Karpas-422 (cell line): ENCODE measurements at places on chromosomes 5 and 9.

DNA sequence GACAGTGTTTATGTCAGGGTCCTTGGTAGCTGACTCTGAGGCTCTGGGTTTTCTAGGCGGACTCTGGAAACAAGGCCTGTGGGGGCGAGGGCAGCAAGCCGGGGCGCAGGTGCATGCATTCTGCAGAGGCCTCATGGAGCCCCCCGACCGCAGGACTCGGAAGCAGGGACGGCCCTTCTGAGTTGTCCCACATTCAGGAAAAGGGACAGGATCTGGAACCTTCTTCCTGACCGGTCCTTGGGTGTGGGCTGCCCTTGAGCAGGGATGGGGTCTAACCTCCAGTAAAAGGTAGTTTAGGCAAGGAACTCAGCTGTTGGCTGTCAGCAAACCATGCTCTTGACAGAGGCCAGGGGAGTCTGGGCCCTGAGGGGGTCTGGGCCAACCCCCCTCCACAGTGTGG, 7.4 kb upstream of the COL5A1 start:
- DNase-seq, result no peak

DNA sequence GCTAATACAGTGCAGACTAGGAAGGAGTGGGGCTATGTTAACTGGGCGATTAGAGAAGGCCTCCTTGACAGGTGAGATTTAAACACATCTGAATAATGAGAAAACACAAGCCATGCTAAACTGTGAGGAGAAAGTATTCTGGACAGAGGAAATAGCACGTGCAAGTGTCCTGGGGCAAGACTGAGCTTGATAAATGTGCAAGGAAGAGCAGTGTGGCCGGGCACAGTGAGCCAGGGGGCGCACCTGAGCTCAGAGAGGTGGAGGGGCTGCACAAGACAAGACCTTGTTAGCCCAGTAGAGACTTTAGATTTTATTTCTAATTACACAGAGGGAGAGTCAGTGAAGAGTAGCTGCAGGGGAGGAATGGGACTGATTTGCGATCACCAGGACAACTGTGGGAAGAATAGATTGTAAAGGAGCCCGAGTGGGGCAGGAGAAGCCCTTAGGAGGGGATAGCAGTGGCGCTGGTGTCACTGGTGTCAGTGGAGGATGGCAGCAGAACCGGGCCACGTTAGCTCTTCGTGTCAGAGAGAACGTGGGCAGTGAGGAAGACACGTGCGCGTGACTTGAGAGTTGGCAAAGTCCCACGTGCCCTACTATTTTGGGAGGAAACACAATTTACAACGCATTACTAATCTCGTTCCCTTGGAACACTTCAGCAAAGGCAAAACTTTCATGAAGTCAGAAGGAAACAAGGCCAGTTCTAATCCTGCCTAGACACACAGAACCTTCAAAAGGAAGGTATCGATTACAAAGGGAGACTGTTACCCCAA, 17.9 kb upstream of the C5orf47 start:
- peak; percentile 58 for DNase-seq

DNA sequence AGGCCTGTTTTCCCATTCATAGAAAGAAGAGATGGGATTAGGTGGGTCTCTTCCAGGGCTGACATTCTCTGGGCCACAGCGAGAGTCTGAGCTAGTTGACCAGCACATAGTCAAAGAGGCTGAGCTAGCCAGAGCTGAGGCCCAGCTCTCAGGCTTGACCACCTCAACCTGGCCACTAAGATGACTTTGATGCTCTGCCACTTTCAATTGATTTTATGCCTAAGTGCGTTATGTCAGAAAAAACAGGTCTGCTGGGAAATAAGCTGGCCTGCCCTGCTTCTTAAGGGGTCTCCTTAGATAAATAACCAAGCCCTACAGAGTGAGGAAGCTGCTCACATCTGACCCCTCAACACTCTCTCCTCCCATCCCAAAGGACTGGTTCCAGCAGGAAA, 20.0 kb upstream of the RAB14 start:
- no peak for DNase-seq

- no peak for DNase-seq
Observed at GRCh38 chr5:52734557-52734956, 53.2 kb upstream of the ITGA1 start.

GRCh38 chr9:108812396-108813025, 43.3 kb downstream of the ACTL7B start:
- no peak for DNase-seq

GRCh38 chr9:69554945-69555344, 117.2 kb downstream of the APBA1 start:
- DNase-seq, result no peak

- peak; percentile 57 for DNase-seq
Observed at GRCh38 chr5:177444106-177445051, 2.2 kb upstream of the PRR7 start.

DNA sequence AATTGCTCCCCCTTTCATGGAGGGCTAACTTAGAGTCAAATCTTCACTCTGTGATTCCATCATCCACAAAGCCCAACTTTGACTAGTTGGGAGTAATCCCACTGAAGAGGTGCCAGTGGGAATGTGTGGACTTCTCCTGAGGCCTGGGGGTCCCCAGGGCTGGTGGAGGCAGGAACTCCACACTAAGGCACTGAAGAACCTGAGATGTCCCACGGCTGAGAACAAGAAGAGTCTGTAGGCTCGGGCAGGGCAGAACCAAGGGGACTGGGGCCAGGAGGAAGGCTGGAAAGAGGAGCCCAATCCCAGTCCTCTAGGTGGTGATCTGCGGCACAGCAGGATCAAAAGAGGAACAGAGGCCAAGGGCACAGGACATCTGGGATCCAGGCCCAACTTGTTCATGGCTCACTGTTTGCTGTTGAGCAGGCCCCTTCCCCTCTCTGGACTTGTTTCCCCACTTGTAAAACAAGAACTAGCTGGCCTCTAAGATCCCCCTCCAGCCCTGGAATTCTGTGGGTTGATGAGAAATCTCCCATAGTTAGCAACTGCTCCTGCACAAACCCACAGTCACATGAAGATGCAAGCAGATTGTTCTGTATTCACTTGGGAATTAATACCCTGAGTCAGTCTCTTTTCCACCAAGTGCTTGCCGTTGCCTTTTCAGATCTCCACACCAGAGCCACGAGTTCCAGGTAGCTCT, 32.7 kb upstream of the ALDH1B1 start:
- DNase-seq, result no peak

DNA sequence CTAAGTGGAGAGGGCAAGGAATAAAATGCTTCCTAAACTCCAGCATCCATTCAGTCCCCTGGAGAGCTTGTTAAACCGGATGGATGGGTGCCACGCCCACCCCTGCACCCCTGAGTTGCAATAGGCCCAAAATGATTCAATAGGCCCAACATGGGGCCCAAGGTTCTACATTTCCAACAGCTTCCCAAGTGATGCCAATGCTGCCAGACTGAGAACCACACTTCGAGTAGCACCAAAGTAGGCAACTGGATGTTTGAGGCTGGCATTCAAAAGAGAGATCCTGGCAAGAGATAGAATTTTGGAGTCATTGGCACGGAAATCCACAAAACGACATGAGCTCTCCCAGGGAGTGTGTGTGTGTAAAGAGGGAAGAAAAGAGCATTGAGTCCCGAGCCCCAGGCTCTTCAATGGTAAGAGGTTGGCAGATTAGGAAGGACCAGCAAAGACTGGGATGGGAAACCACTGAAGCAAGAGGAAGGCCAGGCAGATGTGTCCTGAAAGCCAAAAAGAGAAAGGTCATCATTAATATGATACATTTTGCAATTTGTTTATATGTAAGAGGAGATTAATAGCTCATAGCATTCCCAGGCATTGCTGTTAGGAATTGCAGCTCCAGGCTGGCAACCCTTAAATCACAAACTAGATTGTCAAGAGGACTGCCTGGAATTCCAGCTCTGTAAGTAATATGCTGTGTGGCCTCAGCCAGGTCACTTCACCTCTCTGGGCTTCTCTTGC, 130.6 kb downstream of the KCNIP1 start:
- no peak for DNase-seq

- peak; percentile 95 for DNase-seq
Observed at GRCh38 chr5:176361437-176362232, at the start of gene KIAA1191. Gene KIAA1191 (minus strand): TSS chr5:176361764. CDS start chr5:176359508, 2,256 bp downstream.

DNA sequence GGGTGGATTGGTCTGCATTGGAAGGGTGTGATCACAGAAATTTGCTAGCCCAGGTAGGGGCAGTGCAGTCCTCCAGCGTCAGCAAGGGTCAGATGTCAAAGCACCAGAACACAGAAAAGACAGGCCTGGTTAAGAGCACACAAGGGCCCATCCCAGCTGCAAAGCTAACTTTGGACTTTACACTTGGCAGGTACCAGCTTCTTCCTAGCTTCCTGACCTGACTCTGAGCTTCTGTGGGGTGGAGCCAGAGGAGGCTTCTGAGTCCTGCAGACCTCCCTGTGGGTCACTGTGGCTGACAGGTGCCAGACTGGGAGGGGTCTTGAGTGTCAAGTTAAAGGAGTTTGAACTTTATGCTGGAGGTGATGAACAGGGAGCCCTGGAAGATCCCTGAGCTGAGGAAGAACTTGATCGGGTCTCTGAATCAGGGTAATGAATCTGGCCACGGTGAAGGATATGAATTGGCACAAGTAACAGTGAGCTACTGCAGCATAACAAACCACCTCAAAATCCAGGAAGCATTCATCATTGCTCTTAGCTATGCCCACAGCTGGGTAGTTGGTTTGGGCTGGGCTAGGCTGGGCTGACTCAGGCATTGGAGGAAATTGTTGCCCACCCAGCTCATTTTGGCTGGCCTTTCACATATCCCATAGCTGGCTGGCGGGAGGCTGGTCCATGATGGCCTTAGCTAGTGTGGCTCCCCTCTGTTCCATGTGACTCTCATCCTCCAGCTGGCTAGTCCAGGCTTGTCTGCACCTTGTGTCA, 63.4 kb downstream of the BARX1 start:
- DNase-seq, result no peak

GRCh38 chr9:88971131-88971960, 19.9 kb upstream of the S1PR3 start:
- DNase-seq, result no peak

GRCh38 chr9:27280860-27281259, 16.1 kb downstream of the EQTN start:
- DNase-seq, result peak; percentile 44

- no peak for DNase-seq
Observed at GRCh38 chr9:28120184-28120583, 546.9 kb upstream of the C9orf72 start.

- no peak for DNase-seq
Observed at GRCh38 chr9:19146441-19147024, 19.2 kb upstream of the PLIN2 start.

- no peak for DNase-seq
Observed at GRCh38 chr5:169610606-169611005, 26.5 kb upstream of the DOCK2 start.

GRCh38 chr5:40796487-40796889, 1.7 kb downstream of the PRKAA1 start:
- peak; percentile 43 for DNase-seq

GRCh38 chr9:73081979-73082657, 69.5 kb upstream of the ANXA1 start:
- DNase-seq, result peak; percentile 71

DNA sequence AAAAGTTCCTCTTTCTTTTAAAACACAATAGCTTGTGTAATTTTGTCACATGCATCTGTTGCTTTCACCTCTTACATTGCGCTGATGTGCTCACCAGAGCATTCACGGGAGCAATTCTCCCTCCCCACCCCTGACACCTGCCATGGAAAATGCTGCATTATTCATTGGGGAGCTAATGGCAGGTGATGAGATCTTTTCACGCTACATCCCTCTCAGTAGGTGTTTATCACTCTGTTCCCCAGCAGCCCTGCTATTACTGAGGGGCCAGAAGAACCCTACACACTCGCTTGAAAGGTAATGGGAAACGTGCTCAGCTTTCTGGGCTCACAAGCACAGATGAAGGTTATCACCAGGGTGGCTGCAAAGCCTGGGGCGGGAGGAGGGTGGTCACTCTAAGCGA, 398.0 kb downstream of the PSAT1 start:
- no peak for DNase-seq

- DNase-seq, result peak; percentile 46
Observed at GRCh38 chr9:120441426-120442307, 138.3 kb downstream of the CDK5RAP2 start.

DNA sequence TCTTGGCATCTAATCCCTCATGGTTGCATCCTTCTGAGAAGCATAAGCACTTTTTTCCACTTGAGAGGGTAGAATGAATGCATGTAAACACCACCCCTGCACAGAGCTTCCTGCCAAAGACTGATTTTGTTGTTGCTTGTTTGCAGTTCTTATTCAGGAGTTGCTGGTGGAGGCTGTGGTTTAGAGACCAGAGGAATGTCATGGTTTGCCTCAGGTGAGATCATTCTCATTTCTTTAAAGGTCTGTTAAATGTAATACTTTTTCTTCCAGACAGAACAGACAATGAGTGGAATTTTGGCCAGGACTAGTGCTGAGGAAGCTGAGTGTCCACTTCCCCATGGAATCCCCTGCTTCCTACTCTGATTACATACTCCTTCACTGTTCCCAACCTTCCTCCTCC, 3.2 kb upstream of the TNC start:
- no peak for DNase-seq
